CD4-positive, alpha-beta T cell treated with Interleukin-21 for 1 hour (primary cell): ENCODE measurements at places on chromosomes 7 and 10.

GRCh38 chr10:95783741-95784140, 27.8 kb downstream of the ENTPD1 start:
- DNase-seq: peak; percentile 19

DNA sequence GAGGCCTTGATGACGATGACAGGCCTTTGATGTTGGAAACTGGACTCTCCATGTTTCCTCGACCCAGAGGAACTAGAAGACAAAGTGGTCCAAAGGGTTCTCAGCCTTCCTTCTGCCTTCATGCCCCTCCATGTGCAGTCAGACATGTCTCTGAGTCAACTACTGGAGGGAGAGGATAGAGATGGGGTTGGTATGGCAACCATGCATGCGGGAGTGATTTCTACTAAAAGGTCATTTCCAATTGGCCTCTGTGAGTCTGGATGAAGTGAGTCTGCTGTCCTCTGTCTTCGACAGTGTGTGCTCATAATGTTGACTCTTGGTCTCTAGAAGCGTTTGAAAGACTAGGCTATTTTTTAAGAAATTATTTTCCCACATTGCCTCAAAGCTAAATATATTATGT, 29.2 kb downstream of the STK17A start:
- no peak for DNase-seq

GRCh38 chr7:135380351-135380750, 129.6 kb downstream of the CNOT4 start:
- no peak for DNase-seq

DNA sequence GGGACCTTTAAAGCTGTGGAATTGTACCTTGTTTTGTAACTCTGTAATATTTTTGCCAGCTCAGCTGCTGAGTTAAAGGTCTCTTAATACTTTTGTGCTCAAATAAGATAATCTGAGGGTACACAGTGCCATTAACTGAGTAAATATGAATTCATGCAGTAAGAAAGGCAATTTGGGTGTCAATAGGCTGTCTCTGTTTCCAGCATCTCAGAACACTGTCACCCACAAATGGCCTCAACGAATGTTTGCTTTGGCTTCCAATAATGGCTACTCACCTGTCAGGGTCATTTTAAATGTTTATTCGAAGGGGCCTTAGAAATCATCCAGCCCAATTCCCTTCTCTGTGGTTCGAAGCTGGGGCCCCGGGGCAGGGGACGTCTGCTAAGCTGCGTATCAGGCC, 225.4 kb downstream of the ZMYND11 start:
- no peak for DNase-seq

DNA sequence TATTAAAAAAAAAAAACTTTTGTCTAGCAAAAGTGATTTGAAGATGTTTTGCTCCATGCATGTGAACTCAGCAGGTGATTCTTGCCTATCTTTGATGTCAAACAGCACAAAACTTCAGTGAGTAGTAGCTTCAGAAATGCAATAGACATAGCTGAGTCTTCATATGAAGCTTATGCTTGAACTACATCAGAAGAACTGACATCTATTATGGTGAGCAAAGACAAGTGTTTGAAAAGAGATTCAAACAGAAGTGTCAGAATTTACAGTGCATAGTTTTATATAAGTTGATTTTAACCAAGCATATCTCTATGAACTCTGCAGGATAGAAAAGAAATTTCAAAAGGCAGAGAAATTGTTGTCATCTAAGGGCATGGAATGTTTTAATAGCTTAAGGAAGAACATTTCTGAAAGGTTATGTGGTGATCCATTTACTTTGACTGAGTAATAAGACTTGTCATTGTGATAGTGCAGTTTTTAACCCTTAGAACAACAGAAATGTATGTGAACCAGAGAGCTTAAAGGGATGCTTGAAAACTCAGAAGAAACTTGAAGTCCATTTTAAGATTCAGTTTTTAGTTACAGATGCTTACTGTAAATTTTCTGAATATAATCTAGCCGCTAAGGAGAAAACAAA, 351.4 kb downstream of the MDFIC start:
- no peak for DNase-seq

DNA sequence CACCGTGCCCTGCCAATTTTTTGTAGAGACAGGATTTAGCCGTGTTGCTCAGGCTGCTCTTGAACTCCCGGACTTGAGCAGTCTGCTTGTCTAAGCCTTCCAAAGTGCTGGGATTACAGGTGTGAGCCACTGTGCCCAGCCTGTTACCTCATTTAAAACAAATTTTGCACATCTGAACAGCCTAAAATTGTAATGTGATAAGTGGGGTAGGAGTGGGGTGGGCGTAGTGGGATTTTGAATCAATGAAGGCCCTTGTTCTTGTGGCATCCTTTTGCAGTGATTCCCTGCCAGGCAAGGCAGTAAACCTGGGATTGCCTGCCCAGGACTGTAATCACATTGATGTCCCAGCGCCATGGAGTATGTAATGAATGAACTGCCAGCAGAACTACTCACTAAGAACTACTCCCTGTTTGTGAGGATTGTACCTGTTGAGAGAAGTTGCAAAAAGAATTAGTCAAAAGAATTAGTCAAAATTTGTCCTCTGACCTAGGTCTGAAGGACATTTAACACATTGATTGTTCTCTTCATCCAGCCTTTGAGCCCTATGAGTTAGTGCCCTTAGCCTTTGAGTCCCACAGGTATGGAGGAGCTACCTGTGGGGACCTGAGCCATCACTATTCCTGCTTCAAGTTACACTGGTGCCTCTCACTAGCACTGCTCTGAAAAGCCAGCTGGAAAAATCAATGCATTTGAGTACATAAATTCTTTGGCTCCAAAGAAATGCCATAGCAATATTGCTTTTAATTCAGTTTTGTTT, 5.3 kb downstream of the RPS24 start:
- DNase-seq: no peak

- DNase-seq: no peak
Measured at GRCh38 chr10:62860946-62861345, 44.8 kb upstream of the EGR2 start.

GRCh38 chr10:43304687-43305333, 37.9 kb upstream of the RASGEF1A start:
- DNase-seq: peak; percentile 48

GRCh38 chr7:28093623-28094232, 86.9 kb downstream of the JAZF1 start:
- peak; percentile 38 for DNase-seq

- no peak for DNase-seq
Measured at GRCh38 chr7:86958380-86958779, 101.1 kb downstream of the ELAPOR2 start.

GRCh38 chr7:98249106-98249505, 2.9 kb downstream of the TECPR1 start:
- DNase-seq: no peak

DNA sequence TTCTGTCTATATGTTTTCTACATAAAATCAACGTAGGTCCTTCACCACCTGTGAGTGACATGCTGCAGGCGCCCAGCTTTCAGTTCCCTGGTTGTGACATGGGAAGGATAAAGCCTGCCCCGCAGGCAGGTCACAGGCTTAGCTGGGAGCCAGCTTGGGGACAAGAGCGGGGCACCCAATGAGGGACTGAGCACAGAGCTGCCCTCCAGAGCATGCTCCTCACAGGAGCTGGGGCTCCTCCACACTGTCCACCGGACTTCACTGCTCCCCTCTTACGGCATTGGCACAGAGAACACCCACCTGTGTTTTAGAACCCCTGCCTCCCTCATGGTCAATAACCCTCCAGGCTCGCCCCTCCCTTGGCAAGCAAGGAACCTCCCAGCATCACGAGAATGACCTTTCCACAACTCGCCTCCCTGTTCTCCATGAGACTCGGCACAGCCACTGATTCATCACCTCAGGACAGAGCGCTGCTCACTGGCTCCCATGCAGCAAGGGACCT, 187.1 kb downstream of the TNS3 start:
- DNase-seq: no peak

GRCh38 chr10:116287906-116288501, 15.0 kb upstream of the GFRA1 start:
- DNase-seq: no peak

DNA sequence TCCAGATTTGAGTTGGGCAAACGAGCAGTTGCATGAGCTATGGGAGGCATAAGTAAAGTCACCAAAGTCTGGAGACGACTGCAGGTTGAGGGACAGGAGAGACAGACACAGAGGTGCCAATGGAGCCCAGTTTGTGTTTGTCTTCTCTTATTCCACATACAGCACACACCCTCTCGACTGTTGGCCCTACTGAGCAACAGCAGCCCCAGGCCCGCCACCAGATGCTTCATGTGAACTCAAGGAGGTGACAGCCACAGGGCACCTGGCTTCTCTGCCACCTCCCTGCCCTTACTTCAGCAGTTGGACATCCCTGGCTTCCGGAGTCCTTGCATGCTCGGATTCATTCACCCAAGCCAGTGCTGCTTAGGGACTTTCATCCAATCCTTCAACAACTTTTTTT, 6.5 kb upstream of the ATOH7 start:
- no peak for DNase-seq

GRCh38 chr10:76024460-76025123, 593.2 kb downstream of the LRMDA start:
- DNase-seq: no peak

DNA sequence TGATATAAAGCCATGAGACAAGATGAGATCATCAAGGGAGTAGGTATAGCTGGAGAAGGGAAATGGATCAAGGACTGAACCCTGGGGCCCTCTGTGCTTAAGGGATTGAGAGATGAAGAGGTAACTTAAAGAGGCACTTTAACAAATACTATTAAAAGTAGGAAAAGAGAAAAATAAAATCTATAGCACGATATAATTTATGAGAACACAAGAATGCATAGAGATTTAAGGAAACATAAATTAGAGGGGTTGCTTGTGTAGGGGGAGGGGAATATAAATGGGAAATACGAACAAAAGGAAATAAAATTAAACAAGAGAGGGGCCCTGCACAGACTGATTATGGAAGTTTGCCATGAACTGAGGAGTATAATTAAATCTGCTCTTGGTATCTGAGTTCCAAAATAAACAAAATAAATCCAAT, 15.6 kb upstream of the LRRC17 start:
- DNase-seq: no peak

DNA sequence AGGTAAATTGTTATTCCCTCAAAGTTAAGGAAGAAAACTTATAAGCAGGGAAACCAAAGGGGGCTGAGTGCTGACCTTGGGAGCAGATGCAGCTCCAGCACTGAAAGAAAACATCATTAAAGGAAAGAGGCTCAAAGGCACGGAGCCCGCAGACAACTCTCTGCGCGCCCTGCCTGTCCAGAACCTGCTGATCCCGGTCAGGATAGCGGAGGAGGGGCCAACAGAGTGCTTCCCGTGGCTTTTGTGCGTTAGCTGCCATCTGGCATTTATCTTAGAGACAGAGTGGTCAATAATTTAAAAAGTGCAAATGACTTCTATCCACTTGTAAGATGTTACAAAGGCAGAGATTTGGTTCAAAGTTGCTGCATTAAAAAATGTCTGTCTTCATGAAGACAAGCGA, 162.1 kb downstream of the FANK1 start:
- no peak for DNase-seq
